Stimulated activated CD4-positive, alpha-beta T cell treated with anti-CD3 and anti-CD28 coated beads, Interleukin-12 subunit alpha, Interleukin-12 subunit beta, amount 100 ng/mL, for 24 hours (primary cell): ENCODE measurements at places on chromosomes 12 and 14.

DNA sequence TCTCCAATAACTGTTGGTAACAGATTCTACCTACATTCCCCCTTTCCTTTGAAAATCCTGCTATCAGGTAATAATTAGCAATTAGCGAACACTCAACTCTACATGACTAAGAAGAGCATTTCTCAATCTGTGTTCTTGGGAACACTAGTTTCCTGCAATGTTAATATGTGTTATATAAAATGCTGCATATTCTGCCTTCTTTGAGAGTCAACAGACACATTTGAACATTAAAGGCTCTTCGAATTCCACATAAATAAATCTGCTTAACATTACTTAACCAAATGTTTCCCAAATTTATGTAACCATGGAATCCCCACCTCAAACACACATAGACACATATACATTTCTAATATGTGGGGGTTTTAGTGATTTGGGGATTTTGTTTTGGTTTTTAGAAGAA is 41.2 kb upstream of the G2E3 start:
- DNase-seq: no peak

DNA sequence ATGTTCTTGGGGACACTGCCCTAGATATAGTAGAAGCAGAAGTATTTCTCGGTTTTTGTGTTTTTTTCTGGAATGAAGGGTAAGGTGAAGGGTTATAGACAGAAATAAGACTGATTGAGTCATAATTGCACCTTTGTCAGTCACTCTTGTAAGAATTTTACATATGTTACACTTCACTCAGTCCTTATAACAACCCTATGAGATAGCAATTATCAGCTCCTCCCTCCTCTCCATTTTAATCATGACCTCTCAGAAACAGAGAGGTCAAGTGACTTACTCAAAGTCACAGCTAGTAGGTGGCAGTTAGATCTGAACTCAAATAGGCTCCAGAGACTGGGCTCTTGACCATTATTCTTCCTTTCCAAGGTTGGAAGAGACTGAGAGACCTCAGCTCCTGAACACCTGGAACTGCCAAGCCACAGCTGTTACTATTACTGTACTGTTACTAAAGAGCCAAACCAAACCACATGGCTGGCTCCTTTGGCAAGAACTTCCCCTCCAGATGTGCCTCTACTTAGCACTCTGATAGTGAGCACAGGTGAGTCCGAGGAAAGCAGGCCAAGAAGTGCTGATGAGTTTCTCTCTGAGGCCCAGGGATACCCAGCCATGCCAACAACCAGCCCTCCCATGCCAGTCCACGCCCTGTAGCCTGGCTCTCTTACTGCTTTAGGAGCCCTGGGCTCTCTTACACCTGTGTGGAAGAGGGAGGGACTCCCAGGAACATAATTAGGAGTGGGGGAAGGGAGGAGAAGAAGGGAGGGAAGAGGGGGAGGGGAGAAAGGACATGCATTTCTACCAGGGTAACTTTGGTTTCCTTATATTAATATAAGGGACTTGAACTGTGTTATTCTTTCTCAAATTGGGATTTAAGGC is 121.3 kb downstream of the CRADD start:
- DNase-seq: no peak

DNA sequence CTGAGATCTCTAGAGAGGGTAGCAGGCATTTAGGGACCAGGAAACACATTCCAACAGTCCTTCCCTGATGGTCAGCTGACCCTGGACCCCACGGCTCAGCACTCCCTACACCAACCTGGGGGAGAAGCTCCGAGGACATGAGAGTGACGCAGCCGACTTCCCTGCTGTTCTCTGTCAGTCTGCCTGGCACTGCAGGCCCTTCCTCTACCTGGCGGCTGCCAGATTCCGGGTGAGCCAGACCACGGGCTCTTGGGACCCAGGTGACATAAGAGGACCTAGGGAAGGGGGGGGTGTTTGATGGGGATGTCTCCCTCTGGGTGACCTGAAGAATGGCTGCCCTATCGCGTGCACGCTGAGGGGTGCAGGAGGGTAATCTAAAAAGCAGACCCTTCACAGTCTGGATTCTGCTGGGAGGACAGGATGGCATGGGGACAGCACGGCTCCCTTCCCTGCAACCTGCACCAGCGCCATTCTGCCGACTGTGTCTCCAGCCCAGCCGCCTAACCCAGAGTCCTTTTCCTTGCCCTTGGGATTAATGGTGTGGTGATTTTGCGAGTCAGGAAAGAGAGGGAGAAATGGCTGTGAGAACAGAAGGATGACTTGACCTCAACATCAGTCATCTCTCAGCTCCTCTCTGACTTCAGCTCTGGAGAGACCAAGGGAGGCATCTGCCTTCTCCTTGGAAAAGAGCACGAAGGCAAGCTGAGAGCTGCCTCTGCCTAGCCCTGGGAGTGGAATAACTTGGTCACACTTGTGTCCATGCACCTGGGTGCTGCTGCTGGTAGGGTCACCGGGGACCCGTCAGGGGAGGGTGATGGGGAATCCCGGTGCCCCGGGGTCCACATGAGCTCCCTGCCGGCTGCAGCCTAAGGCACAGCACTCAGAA is 158.5 kb downstream of the CALM1 start:
- no peak for DNase-seq

DNA sequence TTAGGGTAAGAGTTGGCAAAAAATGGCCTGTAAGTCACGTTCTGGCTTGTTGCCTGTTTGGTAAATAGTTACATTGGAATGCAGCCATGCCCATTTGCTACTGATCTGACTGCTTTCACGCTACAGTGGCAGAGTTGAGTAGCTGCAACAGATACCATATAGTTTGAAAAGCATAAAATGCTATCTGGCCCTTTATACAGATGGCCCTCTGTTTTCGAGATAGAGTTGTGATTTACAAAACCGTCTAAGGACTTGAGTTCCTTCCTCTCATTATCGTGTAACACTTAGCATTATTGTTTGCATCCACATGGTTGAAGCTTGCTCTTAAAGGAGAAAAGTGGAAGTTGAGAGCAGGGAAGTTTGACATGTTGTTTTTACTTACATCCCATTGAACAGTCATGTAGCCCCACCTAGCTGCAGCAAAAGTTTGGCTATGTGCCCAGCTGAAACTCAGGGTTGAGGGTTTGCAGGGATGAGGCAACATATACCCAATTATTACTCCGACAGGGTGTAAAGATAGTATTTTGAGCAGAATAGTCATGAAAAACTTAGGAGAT is 11.3 kb upstream of the SCFD1 start:
- DNase-seq: no peak

- no peak for DNase-seq
These were observed 135.7 kb downstream of the SRGAP1 start for GRCh38 chr12:63980211-63980610.

GRCh38 chr12:51997136-51997535 is 9.6 kb upstream of the TAMALIN start:
- no peak for DNase-seq

GRCh38 chr12:50258167-50258551 is 25.2 kb downstream of the LIMA1 start:
- DNase-seq: no peak

DNA sequence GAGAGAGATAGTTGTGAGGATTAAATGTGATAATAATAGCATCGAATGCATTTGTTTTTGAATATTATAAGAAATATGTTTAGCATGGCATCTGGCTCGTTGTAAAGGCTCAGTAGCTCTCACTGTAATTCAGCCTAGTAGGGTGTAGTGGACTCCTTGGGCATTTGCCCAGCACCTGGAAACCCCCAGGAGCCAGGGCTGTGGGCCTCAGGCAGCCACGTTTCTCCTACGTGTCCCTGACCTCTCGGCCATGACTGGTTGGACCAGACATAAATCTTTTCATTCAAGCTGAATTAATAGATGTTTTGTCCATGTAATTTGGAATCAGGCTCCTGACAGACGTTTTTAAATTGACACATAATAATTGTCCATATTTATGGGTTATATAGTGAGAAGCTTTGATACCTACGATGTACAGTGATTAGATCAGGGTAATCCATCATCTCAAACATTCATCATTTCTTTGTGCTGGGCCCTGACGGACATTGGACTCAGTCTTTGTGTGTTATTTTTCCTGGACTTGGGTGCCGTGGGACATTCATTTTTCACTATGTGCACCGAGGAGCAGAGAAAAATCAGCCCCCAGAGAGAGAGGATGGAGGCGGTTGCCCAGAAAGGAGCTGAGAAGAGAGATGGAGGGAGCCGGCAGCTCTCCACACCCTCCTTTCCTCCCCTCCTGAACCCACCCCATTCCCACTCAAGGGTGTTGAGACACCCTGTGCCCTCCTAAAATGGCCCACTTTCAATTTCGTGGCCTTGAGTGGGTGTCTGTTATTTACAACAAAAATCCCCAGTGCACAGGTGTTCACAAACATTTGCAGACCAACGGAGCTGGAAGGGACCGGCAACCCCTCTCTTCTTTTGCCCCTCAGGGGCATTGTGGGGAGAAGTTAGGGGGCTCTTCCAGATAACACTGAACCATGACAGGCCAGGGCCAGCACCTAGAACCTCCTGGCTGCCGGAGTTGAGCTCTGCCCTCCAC is 296.4 kb downstream of the DPF3 start:
- no peak for DNase-seq

DNA sequence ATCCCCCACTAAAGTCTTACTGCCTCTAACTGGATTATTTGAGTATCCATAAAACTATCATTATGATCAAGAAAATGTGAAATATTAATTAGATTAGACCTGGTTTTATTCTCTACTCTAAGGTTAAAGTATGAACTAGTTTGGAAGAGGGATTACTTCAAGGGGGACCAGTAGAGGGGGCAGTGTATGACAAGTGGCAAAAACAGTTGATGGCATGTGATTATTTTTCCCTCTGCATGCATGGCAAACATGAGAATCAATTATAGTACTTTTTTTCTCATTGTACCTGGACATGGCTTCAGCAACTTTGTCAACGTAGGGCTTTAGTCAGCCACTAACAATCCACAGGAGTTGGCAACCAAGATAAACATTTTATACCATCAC is 145.0 kb upstream of the SLC38A2 start:
- DNase-seq: no peak

DNA sequence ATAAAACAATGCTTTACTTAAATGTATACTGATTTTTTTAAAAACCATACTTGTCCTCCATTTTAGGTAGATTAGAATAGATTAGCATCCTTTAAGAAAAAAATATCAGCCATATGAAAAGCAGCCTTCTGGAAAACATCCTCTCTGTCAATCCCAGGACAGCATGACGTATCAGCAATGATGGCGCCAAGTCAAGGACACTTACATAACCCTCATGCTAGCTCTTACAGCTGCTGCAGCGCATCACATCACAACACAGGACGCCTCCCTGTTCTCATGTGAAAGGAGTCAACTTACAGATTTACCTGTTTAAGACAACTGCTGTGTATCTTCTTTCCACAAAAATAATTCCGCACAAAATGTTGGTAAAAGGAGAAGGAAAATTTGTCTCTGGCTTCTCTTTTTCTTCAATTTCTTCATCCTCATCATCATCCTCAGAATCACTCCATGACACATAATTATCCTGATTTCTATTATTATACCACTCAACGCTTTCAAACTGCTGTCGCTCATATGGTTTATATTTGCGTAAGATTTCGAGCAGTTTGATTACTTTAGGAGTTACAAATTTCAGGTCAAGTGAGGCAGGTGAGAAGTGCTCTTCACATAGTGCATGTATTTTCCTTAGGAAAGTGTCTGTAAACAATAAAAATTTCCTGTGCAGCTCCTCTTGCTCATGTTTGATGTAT is 33.3 kb downstream of the DICER1 start:
- DNase-seq: no peak

- DNase-seq: no peak
These were observed 94.7 kb upstream of the DIO3 start for GRCh38 chr14:101466456-101467180.

GRCh38 chr14:72645706-72646105 is 248.2 kb downstream of the DPF3 start:
- DNase-seq: no peak

DNA sequence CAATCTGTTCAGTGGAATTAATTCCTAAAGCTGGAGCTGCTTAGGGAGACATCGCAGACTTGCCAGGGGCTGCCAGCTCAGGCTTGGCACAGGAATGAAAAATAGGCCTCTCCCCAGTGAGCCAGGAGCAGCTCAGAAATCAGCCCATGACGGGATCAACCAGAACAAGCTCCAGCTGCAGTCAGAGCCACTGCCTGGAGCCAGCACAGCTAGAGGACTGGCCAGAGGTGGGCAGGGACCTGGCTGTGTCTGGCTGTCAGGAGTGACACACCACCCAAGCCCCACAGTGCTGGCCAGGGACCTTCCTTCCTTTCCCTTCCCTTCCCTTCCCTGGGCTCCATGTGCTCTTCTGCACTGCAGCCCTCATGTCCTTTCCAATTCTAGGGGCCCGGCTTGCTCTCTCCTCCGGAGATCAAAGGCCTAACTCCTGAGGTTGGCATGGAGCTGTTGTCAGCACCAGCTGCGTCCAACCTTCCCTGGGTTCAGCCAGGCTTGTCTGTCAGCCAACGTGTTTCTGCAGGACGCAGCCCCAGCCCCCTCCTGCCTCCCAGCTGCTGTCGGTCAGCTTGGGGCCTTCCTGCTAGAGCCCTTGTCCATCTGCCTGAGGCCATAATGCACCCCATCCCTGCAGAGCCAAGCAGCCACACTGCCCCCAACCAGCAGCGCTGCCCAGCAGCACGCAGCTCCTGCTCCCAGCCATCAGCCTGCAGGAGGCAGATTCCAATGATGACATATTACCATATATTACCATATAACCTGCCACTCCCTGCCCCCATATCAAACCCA is 149.3 kb downstream of the CALM1 start:
- DNase-seq: no peak

DNA sequence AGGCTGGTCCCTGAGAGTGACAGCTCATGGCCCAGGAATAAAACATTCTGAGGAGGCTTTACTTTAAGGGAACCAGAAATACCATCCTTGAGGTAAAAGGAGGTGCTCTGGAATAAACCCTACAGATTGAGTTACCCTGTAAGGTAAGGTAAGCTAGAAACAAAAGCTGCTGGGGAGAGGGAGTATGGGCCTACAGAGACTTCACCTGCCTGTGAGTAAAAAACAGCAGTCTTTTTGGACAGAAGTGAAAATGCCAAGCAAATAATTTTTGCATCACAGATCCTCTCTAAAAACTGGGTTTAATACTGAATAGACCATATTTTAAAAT is 41.2 kb downstream of the CORO1C start:
- DNase-seq: no peak

- DNase-seq: no peak
These were observed 266.4 kb downstream of the SSPN start for GRCh38 chr12:26461776-26462175.

GRCh38 chr12:91984556-91984955 is 161.1 kb downstream of the BTG1 start:
- no peak for DNase-seq
